ENCODE measurements at places on chromosomes 7 and 10.

- DNase-seq = no peak
Measured at GRCh38 chr7:21967598-21968003, 21.9 kb upstream of the CDCA7L start.

DNA sequence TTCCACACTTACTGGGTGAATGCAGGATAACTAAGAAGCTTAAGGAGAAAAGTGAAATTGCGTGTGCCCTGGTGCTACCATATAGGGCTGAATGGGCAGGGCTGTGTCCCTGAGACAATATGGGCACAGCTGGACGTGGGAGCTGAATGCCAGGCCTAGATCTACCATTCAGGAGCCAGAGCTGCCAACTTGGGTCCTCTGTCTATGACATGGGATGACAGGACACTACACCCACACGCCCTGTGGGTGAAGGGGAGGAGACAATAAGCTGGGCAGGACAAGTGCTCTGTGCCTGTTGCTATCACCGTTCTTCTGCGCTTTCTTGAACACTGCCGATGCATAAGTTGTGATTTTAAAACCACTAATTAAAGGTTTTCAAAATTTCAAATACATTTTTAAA lies 293.9 kb downstream of the TNS3 start:
- DNase-seq = no peak

DNA sequence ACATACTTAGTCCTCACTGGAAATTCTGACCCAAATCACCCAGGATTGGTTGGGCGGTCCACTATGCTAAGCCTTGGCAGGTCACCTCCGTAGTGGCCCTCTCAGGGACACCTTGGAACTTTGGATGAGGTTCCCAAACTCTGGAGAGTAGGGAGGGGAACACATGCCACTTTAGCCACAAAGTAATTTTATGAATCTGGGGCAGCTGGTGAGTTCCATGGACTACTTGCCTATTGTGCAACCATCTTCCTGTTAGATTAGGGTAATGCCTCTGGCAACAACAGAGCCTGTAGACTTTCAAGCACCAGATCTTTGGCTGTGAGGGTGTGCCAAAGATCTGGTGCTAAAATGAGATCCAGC lies 77.7 kb downstream of the ITGB8 start:
- DNase-seq = no peak

DNA sequence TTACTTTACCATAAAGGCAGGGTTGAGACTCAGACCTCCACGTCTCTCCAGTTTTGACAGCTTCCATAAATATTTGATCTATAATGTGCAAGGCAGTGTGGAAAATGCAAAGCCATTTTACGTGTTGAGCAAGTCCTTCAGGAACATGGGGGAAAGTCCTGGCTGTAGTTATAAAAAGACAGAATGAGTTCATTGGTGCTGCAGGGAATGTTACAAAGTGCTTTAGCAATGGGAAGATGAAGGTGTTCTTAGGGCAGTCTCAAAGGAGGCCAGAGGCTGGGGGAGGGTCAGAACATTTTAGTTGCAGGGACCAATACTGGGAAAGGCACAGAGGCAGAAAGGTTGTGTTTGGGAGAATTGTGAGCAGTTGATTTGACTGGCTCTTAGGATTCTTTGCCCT lies 27.9 kb downstream of the CNNM2 start:
- DNase-seq = no peak

GRCh38 chr10:2143213-2143835 lies 406.0 kb upstream of the ADARB2 start:
- DNase-seq = no peak
